Tibial nerve (tissue), 4 donors: ENCODE measurements at places on chromosomes 16 and 17. TPM values are rescaled to one million over a fixed set of nuclear protein-coding genes. Genes with fewer than 3 reads are reported as not detected.

DNA sequence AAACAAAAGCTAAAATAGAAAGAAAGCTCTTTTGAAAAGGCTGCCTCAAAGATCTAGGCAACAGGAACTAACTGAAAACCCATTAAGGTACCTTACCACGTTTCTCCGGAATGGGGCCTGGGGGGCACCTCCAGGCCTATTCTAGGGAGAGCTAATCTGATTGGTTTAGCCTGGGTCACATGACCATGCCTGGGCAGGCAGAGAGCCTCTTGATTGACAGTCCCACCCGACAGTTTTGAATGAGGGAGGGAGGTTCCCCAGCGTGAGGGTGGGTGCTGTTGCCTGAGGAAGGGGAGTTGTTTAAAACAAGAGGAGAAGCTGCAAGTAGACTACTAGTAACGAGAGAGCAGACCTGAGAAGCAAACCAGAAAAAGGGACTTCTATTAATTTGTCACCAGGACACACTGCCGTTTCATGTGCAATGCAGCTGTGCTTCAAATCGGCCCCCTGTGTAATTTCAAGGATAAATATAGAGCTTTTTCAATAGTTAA, 143.4 kb upstream of the HS3ST2 start:
- H3K4me1 ChIP-seq = no peaks in the 10 kb centered on the region
- H3K36me3 ChIP-seq = no peaks in the 10 kb centered on the region
- DNase-seq = no peak
- no peak overlapping the region for H3K27ac ChIP-seq
- H3K27me3 ChIP-seq = no peaks in the 10 kb centered on the region

GRCh38 chr16:22186517-22186916, 19.6 kb upstream of the EEF2K start:
- DNase-seq = no peak
- no peaks in the 10 kb centered on the region for H3K27me3 ChIP-seq
- no peaks in the 10 kb centered on the region for H3K36me3 ChIP-seq
- H3K4me3 ChIP-seq = no peak overlapping the region

BEAN1 gene
- total RNA-seq = 0.21 TPM

DNA sequence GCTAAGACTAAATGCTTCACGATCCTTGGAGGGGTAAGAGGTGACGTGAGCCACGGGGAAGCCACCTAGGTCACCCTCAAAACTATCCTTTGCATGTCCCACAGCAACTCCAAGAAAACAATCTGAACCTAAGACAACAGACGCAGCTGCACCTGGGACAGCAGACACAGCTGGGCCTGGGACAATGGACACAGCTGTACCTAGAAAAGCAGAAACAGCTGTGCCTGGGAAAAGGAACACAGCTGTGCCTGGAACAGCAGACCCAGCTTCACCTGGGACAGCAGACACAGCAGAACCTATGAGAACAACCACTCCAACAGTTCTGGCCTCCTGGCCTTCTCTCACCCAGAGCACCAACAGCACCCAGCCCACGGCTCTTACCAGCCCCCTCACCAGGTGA, 11.7 kb upstream of the CD300LD start:
- no peaks in the 10 kb centered on the region for H3K36me3 ChIP-seq
- H3K4me3 ChIP-seq = no peak overlapping the region
- no peaks in the 10 kb centered on the region for H3K27me3 ChIP-seq
- H3K4me1 ChIP-seq = peaks cover 11% of the 10 kb centered on the region
- DNase-seq = no peak

GRCh38 chr16:27571433-27572326, 21.7 kb downstream of the KATNIP start:
- H3K4me3 ChIP-seq = no peak overlapping the region
- H3K27me3 ChIP-seq = no peaks in the 10 kb centered on the region
- H3K36me3 ChIP-seq = peaks cover 23% of the 10 kb centered on the region
- no peak for DNase-seq
- no peaks in the 10 kb centered on the region for H3K4me1 ChIP-seq
- H3K27ac ChIP-seq = no peak overlapping the region

- no peaks in the 10 kb centered on the region for H3K27me3 ChIP-seq
- H3K27ac ChIP-seq = no peak overlapping the region
- DNase-seq = no peak
- no peak overlapping the region for H3K4me3 ChIP-seq
- H3K4me1 ChIP-seq = no peaks in the 10 kb centered on the region
- no peaks in the 10 kb centered on the region for H3K36me3 ChIP-seq
Observed at GRCh38 chr17:60416368-60416925, 5.8 kb upstream of the CHCT1 start.

DNA sequence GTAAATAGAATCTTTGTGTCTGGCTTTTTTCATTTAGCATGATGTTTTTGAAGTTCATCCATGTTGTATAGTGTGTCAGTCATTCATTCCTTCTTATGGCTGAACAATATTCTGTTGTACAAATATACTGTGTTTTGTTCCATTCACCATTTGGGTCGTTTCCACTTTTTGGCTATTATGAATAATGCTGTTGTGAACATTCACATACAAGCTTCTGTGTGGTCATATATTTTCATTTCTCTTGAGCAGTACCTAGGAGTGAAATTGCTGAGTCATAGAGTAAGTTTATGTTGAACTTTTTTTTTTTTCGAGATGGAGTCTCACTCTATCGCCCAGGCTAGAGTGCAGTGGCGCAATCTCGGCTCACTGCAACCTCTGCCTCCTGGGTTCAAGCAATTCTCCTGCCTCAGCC, 32.3 kb upstream of the TAOK1 start:
- no peak overlapping the region for H3K27ac ChIP-seq
- no peak for DNase-seq
- H3K27me3 ChIP-seq = no peaks in the 10 kb centered on the region
- no peaks in the 10 kb centered on the region for H3K4me1 ChIP-seq
- no peak overlapping the region for H3K4me3 ChIP-seq
- no peaks in the 10 kb centered on the region for H3K36me3 ChIP-seq
